ENCODE measurements at places on chromosomes 3 and 15. TPM values are rescaled to one million over a fixed set of nuclear protein-coding genes. Genes with fewer than 3 reads are reported as not detected.

The XIRP1 gene
- 1.6 TPM for total RNA-seq

The SMAD6 gene
- total RNA-seq, result 0.07 TPM

The MESP2 gene
- total RNA-seq, result not detected

The IL17RB gene
- total RNA-seq, result 0.92 TPM

The LMAN1L gene
- not detected for total RNA-seq

The CLDN1 gene
- total RNA-seq, result 0.07 TPM

- DNase-seq, result no peak
These were observed 30.4 kb downstream of the SQOR start for GRCh38 chr15:45665261-45665660.

DNA sequence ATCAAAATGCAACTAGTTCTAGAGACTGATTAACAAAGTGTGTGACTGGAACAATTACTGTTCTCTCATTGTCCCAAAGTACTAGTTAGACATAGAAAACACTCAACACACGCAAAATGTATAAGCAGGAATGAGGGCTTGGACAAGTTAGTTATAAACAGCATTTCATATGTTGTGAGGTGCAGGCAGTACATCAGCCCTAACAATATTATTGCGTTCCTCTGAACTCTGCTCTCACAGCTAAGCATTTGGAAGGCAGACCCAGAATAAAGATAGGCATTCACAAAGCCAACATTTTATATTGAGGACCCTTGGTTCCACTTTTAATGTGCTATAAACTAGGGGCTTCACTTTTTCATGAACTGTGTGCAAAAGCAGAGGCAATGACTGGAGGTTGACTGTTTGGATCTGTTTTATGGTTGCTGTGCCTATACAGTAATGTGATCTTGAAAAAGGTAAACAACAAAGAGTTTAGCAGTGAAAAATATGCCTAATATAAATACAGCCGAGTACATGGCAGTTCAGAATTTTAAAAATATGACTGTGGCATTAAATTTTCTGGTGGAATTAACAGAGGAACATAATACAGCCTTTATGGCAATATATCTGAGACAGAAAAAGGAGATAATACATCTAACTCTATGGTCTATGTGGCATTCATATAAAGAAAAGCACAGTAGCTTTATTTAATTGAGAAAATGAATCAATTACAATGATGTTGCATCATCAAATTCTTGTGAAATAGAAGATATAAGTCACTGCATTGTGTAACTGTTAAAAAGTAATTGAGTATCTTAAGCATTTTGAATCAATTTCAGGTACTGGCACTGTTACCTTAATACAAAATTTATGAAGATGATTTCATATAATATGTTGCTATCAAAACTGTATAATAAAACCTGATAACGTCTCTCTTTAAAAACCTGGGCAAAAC lies 80.0 kb upstream of the SKOR1 start:
- DNase-seq, result no peak

- no peak for DNase-seq
These were observed 336.7 kb upstream of the ZNF717 start for GRCh38 chr3:76122007-76122406.

GRCh38 chr15:58269455-58270414 lies 131.6 kb downstream of the AQP9 start:
- DNase-seq, result peak; percentile 24

GRCh38 chr15:65346856-65347598 lies 30.8 kb downstream of the IGDCC3 start:
- DNase-seq, result no peak

DNA sequence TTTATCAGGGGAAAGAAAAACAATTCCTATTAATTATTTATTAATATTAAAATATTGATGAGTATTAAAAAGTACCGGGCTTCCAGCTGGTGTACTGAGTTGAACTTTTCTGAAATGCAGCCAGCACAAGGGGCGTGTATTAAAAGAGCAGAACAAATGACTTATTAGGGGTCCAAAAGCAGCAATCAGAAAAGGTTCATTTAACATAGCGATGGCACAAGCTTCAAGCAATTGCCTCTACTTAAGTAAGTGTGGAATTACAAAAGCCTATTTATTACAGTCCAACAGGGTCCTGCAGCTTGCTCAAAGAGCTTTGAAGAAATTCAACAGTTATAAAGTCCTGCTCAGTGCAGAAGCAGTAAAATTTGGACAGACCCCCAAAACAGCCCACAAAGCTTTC lies 285.6 kb downstream of the EPHA3 start:
- DNase-seq, result no peak

GRCh38 chr15:41659855-41660234 lies 360 bp upstream of the MGA start:
- DNase-seq, result no peak

- DNase-seq, result no peak
These were observed 2.8 kb upstream of the XCR1 start for GRCh38 chr3:46029953-46030543.

DNA sequence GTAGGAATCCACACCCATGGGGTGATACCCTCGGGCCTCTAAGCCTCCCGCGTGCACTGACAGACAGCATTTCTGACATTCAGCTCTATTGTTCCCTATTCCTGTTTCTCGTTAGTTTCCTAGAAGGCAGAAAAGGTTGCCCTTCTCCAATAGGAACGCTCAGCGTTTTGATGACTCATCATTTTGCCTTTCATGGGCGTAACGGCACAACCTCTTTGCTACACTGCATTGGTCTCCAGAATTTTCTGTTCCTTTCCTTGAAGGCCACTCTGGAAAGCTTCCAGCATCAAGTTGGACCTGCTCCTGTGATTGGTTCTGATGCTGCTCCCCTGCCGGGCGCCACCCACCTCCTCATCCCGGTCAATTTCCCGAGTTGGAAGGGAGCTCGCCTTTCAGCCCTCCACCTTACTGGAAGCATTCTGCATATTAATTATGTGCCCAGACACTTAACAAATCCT lies 13.0 kb upstream of the TNK2 start:
- no peak for DNase-seq

- DNase-seq, result no peak
These were observed 119.7 kb downstream of the CD47 start for GRCh38 chr3:107970993-107971580.

All from activated CD4-positive, alpha-beta memory T cell treated with anti-CD3 and anti-CD28 coated beads for 36 hours (primary cell).